H4 (cell line): ENCODE measurements at places on chromosomes 6 and 20.
A peak's percentile ranks its signal among the peaks of the same experiment; 100 is the strongest.

DNA sequence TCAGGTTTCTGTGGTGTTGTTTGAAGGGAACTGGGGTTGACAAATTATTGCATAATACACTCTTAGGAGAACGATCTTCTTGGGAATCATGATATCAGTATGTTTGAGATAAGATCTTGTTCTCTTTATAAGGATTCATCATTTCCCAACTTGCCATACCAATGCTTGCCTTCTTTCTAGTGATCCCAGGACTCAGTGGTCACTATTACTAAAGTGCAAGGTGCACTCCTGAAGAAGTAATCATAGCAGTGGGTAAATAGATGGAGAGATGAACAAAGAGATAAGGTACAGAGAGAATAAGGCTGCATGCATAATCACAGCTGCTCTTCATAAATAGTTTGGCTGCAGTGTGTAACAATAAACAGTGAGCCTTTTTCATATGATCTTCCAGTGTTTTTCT lies 404.0 kb downstream of the DOK5 start:
- no peak for DNase-seq

GRCh38 chr6:41558033-41558807 lies 12.0 kb downstream of the FOXP4 start:
- no peak for DNase-seq

DNA sequence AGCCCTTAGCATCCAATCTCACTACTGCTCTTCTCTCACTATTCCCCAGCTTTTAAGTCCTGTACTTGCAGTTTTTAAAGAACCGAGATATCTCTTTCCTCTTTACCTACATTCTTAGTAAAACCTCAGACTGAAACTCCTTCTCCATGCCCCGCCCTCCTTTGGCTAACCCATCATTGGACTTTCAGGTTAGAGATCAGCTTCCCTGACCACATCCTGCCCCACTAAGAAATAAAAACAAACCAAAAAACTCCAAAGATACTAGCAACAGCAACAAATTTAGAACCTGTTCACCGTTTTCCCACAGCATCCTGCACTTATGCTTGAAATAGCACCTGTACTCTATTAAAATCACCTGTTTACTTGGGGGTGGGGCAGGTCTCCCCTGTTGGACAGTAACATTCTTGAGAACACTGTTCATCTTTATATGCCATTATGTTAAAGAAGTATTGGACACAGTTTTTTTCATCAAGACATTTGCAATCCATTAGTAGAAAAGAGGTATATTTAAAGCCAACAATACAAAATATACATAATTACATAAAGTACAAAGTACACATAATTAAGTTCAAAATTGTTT lies 16.3 kb upstream of the SMAP1 start:
- DNase-seq, result no peak

GRCh38 chr20:50389808-50390684 lies 120.1 kb upstream of the PTPN1 start:
- DNase-seq, result no peak

DNA sequence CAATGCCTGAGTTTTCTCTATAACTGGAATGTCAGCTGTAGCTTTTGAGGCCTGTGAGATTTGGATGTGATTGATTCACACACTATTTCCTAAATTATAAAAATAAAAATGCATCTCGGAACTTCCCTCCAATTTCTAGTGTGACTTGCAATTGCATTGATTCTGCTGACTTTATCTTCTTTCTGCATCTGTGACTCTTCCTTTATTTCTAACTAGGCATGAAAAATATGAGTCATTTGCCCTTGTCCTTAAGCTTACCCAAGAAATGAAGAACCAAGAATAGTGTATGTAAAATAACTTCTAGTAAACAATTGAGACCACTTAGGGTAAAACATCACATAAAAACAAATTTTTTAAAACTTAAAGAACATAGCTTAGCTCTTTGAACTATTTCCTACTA lies 12.9 kb downstream of the OR2J2 start:
- DNase-seq, result no peak

DNA sequence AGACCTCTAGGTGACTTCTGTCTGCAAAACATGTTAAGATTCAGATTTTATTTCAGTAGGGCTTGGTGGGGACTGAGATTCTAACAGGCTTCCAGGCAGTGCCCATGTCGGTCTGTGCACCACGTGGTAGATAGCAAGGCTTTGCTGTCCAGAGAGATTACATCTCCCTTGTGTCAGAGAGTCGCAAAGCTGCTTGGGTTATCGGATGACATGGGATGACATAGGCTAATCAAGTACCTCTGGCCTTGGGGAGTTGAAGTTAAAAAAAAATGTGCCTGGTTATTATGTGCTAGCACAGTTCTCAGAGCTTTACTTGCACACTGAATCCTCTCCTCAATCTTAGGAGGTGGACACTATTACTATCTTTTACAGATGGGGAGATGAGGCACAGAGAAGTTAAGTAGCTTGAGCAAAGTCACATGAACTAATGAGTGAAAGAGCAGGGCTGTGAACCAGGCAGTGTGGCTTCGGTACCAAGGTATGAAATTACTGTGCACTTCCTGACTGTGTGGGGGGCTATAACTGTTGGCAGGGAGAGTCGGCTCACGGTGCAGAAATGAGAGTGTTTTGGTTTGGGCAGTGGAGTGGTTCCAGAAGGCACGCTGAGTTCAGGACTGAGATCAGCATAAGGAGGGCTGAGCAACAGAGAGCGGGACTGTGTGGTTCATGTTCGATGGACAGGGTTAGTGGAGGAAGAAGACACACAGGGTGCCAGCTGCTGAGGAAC lies 41.1 kb downstream of the FARS2 start:
- no peak for DNase-seq

DNA sequence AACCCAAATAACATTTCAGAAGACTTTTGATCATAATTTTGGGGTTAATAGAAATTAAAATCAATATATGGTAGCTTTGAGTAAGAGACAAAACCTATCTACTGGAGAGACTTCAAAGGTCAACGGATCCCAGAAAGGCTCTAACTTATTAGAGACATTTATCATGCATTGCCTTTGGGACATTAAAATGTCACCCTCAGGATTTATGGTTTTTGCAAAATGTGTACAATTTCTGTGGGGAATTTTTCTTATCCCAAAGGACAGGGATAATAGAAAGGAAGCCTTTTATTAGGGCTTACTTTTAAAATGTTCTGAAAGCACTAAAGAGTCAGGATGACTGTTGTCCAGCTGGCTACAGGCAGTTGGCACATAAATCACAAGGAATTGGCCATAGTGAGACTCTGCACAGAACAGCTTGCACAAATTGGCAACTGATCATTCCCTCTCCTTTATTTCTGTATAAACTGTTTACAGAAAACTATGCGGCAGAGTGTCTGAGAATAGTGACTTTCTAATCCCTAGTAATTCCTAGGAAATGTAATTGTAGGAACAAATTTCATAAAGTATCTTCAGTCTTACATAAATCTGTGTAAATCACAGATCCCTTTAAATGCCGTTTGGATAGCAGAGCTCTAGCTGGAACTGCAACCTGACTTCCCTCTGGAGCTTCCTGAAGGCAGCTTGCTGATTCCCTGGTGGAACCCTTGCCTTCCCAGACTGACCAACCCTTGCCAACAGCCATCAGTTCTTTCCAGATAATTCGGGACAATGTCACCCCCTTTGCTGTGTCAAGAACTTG lies 201.1 kb upstream of the PREP start:
- DNase-seq, result no peak

GRCh38 chr6:164749221-164750064 lies 560.0 kb downstream of the C6orf118 start:
- DNase-seq, result no peak

GRCh38 chr20:22575087-22575721 lies 9.2 kb downstream of the FOXA2 start:
- DNase-seq, result peak; percentile 42

GRCh38 chr6:83536034-83536646 lies 23.8 kb downstream of the PRSS35 start:
- DNase-seq, result peak; percentile 18

DNA sequence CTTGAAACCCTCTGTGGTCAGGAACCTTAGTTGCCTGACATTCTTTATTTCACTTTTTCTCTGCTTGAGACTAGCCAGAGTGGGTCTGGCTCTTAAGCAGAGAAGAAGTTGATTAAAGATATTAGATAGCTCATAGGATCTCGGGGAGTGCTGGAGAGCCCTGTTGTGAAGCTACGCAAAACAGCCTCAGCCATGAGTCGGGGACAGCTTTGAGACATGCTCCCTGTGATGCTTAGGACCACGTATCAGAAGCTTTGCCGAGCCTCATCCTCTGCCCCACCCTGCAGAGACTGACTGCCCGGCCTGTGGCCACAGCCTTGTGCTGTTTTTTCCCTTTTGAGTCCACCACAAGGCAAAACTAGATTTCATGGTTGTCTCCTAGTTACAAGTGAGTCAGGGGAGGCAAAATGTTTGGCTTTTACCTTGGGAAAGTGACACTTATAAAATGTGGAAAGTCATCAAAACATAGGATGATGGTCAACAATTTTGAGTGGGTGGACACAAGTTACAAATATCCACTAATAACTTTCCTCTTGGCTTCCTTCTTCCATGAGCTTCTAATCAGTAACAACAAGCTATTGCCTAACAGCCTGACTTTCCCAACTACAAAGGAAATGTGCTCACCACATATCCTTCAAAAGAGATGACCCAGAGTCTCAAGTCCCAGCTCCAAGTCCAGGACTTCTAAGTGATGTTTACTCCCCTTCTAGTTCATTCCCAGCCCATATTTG lies 108.4 kb downstream of the JAG1 start:
- DNase-seq, result peak; percentile 33

- no peak for DNase-seq
Measured at GRCh38 chr20:47233333-47234188, 122.9 kb downstream of the ZMYND8 start.

- DNase-seq, result no peak
Measured at GRCh38 chr6:137630666-137631065, 136.5 kb upstream of the OLIG3 start.

DNA sequence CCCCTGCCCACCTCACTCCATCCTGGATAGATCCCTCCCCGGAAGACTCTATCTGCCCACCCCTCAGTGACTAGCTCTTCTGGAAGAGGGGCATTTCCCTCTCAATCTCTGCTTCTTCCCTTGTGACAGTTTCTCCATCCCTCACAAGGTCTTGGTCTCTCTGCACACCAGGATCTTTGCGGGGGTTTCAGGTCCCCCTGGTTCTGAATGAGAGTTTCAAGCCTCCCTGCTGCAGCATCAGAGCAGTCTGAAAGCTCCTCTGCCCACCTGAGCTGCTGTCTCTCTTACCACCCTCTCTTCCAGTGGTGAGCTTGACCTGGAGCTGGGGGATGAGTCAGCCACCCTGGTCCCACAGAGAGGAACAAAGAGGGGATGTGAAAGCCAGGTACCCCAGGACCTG lies 24.4 kb downstream of the TNXB start:
- no peak for DNase-seq

- DNase-seq, result no peak
Measured at GRCh38 chr6:51559059-51559458, 528.4 kb downstream of the PKHD1 start.

GRCh38 chr6:1334684-1335083 lies 22.8 kb downstream of the FOXQ1 start:
- no peak for DNase-seq

DNA sequence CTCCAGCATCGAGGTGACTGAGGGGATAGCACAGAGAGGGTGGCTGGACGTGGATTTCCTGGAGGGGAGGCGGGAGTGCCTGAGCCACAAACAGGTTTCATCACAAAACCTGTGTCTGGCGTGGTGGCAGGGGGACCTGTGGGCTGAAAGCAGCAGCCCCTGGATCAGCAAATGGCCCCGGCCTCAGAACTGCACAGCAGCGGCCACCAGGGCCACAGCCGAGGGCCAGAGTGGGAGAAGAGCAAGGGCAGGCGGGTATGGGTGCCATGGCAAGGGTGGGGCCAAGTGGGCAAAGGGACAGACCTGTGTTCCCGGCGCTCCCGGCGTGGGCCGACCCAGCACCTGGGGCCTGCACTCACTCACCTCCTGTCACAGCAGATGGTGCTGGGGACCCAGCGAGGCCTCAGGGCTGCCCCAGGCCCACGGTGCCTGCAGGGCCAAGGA lies 19.0 kb downstream of the NTSR1 start:
- no peak for DNase-seq

DNA sequence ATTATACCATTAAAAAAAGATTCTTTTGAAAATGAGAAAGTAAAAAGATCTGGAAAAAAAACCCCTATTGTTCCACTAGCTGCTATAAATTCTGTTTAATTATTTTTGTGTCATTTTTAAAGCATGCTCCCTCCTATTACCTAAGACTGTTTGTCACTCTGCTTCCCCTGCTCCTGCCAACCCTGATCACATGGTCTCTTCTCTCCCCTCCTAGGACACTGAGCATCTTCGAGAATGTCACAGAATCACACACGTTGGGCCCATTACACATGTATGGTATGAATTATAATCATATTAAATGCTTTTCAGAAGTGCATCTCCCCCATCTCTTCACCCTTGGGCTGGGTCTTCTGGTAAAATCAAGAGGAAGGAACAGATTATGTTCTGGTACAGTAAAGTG lies 6.2 kb downstream of the SNAP91 start:
- no peak for DNase-seq

DNA sequence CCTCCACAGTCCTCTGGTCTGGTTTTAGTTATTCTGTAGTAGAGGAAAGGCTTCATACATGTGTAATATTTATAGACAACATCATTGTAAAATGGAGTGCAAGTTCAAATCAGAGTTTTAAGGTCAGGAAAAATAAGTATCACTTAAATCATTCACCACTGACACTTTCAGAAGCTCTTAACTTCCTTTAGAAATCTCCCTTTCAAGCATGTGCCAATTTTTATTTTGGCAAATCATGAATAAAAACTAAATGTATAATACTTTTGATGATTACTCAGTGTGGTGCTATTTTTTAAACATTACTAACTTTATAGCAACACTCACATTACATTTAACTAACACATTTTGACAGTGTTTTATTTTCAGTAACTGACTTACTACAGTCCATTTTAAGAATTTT lies 112.2 kb downstream of the OGFRL1 start:
- no peak for DNase-seq

DNA sequence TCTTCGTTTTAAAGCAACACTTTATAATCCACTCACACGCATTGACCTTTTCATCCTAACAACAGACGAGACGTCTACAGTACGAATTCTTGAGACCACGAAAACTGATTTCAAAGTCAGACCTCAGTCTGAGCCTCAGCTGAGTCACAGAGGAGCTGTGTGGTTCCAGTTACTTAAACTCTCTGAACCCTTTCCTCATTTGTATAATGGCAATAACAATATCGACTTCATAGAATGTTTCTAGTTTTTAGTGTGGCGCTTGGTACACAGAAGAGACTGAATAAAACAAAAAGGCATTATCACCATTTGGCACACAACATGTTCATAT lies 236.9 kb downstream of the ATXN1 start:
- DNase-seq, result peak; percentile 25

- peak; percentile 23 for DNase-seq
Measured at GRCh38 chr20:22438926-22439325, 145.4 kb downstream of the FOXA2 start.

- no peak for DNase-seq
Measured at GRCh38 chr6:163287626-163288025, 126.9 kb upstream of the QKI start.
